Eye (tissue), 1 donor: ENCODE measurements at places on chromosomes 2 and 18.
A peak's percentile ranks its signal among the peaks of the same experiment; 100 is the strongest.

DNA sequence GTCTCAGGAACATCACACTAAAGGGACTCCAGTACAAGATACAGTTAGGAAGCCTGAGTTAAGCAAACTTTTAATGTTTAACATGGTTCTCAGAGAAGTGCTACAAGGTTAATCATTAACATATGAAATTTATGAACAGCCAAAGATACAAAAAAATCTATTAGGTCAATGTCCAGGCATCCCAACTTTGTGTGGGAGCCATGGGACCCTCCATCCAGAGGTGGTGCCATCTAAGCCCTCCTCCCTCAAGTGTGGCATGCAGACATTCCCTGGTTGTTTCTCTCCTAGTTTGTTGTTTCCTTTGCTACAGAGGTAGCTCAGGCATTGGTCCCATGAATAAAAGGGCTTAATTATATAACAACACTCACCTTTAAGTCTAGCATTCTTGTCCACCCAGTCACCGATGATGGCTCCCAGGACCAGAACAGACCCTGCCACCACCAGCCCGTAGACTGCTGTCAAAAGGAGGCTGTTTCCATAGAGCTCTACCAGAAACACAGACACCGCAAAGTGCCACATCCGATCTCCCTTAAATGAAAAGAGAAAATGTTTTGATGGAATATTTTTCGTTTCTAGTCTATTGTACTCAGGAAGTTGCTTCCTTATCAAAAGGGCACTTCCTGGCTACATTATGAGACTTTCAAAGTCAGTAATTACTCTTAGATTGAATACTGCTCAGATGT, 5.7 kb downstream of the SLC40A1 start:
- no peak for DNase-seq

GRCh38 chr18:34697233-34697632, 12.9 kb upstream of the DTNA start:
- no peak for DNase-seq

GRCh38 chr18:73381699-73382036, 513.9 kb upstream of the NETO1 start:
- DNase-seq = no peak

DNA sequence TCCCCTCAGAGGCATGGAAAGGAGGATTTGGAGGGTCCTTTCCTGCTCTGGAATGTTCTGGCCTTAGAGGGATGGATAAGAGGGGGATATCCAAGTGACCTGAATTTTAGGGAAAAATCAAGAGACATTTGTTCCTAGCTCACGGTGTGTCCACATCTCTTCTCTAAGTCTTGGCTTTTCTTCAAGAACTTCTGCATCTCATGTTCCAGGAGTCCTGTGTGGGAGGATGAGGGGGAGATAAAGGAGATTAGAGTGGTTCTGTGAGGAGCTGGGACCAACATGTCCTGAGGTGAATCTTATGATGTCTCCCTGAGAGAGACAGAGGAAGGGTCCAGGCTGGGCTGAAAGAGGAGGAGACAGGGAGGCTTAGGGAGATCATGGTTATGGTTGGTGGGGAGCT, 11.7 kb downstream of the EMX1 start:
- DNase-seq = no peak

- DNase-seq = no peak
Measured at GRCh38 chr2:138280999-138281695, 220.4 kb upstream of the SPOPL start.

DNA sequence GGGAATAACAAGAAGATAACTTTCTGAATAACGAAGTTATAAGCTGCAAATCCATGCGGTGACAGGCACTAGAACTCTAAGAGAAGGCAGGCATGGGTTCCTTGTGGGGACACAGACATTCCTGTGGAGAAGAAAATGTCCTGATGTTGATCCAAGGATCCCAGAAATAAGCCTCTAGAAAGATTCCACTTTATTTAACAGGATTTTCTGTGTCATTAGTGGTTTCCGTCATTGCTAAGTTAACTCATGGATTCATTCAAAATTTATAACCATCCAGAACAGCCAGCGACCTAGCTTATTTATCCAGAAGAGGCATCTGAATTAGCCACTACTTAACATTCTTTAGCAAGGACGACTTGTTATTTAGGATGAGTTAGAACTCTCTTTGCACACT, 10.0 kb upstream of the CD302 start:
- DNase-seq = no peak

- DNase-seq = peak; percentile 78
Measured at GRCh38 chr18:9016633-9017166, 85.8 kb upstream of the NDUFV2 start.

GRCh38 chr2:102009557-102009956, 17.8 kb downstream of the IL1R2 start:
- DNase-seq = no peak

DNA sequence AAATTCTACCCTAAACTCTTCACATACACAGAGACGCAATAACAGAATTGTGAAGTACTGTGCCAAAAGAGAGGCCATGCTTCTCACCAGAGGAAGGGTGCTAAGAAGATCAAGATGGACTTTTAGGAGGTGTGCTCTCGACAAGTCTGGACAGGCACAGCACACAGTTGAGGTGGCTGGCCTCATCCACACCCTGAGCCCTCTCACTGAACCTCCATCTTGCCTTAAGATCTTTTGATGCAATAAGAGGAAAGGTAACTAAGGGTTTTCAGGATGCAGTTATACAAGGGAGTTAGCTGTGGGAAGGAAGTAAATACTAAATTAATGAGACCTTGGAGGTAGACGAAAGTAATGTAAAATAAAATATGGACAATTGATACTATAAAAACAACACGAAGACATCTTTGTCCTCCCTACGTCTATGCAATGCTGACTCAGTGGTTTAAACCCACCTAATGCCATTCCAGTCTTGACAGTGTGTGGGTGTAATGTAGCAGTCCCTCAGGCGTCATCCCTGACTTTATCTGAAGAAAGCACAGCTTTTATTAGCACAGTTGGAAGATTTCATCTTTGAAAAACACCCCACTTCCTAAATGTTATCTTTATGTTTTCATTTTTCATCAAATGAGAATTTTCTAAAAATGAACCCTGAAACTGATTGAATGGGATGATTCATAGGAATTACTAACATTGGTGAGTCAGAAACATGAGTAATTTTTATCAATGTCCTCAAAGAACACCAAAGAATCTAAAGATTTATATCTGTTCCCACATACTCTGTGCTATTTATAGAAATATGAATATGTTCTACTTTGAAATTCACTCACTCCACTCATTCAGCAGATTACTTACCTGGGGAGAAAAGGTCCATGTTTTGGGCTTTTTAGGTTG, 34.0 kb upstream of the MALL start:
- no peak for DNase-seq

GRCh38 chr2:187320846-187321245, 127.2 kb downstream of the CALCRL start:
- DNase-seq = no peak

DNA sequence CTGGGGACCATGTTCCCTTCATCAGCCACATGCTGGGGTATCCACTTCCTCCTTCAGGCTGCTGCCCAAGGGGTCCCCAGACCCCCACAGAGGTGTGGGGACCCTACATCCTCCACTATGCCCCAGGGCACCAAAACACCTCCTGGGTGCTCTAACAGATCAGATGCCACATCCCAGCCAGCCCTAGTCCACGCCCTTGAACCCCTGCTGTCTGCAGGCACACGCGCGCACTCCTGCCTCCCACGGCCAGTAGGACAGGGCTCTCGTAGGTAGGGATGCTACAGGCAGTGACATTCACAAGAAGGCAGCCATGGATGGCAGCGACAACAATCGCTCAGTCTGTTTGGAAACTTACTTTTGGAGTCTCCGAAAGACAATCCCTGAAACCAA, 3.0 kb upstream of the GPC1 start:
- DNase-seq = no peak

DNA sequence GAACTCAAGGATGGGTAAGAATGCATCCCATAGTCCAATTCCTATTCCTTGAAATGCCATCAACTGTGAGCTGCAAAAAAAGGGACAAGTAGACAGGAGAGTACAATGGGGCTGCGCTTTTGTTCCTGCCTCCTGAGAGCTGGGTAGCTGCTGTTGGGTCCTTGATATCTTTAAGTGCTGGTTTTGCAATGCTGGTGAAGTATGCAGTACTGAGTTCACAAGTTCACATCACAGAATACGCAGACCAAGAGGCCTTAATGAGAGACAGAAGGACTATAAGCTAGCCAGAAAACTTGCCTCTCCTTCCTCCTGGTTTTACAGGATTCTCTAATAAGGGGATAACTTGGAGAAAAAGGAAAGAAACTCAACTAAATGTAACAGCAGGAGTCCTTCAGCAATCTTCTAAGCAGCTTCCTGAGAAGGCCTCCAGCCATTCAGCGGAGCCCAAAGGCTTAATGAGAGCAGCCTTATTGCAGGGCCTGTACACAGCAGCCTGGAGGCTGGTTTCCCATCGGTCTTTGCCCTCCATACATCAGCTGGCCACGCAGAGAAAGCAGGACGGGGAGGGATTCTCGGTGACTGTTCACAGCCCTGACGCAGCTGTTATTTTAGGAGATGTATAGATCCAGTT, 293.1 kb downstream of the CDCA7 start:
- peak; percentile 57 for DNase-seq

DNA sequence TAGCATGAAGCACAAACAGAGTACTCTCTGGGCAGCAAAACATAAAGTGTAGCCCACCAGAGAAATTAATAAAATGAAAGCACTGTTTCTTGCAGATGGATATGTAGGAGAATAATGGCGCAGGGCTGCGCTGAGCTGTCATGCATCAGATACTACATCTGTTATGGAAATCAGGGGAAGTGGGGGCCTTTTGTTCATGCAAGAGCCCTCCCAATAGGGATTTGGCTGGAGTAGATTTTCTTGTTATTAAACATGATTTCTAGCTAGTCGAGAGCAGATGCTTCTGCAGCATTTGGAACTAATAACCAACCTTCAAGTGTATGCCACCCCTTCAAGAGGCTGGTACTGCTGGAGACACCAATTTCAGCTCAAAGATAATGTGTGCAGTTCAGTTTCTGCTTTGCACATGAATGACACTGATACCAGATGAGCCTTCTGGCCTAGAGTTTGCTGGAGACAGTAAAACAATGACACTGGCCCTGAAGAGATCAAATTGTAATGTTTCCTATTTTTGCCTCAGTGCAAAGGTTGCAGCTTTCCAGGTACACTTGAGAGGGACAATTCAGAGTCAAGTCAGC, 58.0 kb downstream of the RND3 start:
- DNase-seq = peak; percentile 67

DNA sequence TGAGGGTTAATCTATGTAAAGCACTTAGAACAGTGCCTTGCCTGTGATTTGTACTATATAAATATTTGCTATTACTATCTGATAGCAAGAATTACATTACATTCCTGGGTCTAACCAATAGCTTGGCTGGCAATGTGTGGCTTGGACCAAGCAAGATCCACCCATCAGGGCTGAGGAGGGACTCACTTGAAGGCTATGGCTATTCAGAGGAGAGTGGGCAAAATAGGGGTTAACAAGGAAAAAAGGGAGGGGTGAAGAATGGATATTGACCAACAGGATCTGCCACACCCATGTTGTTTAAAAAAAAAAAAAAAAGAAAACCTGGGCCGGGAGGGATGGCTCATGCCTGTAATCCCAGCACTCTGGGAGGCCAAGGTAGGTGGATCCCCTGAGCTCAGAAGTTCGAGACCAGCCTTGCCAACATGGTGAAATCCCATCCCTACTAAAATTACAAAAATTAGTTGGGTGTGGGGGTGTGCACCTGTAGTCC, 20.0 kb upstream of the TMBIM1 start:
- no peak for DNase-seq

DNA sequence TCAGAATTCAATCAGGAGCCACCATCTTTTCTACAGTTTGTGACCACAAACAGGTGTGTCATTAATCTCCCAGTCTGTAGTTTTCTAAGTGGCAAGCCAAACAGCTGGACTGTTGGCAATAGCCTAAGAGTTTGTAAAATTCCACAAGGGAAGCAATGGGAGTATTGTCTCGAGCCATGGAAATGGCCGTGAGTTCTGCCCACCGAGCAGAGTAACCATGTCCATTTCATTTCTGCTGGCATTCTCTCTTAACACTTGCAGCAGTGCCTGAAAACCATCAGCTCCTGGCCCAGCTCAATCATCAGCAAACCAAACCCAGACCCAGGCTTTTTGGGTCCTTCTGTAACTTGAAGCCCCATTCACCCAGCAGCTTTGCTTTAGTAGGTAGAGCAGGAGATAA, 387.8 kb upstream of the CDH7 start:
- DNase-seq = no peak

DNA sequence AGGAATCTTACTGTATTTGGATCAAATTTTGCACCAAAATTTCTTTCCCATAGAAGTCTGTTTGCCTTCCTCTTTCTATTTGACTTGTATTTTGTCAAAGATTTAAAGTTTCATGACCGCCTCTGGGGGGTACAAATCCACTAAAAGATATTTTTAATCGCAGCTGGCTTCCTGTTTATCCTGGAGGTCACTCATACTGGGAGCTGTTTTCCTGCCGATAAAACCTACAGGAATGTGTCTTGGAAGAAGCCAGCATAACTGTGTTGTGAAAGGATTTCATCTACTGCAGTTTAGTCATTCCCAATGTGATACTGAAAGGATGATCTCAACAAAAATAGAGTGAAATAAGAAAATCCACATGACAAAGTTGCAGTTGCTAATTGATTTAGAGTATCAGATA, 184.0 kb downstream of the RIT2 start:
- peak; percentile 11 for DNase-seq

- DNase-seq = no peak
Measured at GRCh38 chr2:240336820-240337427, 98.5 kb upstream of the GPC1 start.

DNA sequence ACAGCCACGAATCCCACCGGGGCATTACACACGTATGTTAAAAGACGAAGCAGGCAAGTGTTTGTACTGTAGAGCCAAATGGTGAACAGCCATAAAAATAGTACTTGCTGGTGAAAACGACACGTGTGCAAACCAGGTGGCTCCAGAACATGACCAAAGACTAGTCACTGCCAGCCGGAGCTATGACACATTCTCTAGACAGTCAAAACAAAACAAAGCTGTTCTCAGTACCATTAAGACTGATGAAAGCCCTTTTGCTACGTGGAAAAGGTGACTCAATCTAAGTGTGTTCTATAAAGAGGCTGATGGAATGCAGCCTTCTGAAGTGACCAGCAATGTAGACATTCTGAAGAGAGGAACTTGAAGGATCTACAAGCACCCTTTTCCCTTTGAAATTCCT, 367.7 kb upstream of the NETO1 start:
- DNase-seq = no peak

DNA sequence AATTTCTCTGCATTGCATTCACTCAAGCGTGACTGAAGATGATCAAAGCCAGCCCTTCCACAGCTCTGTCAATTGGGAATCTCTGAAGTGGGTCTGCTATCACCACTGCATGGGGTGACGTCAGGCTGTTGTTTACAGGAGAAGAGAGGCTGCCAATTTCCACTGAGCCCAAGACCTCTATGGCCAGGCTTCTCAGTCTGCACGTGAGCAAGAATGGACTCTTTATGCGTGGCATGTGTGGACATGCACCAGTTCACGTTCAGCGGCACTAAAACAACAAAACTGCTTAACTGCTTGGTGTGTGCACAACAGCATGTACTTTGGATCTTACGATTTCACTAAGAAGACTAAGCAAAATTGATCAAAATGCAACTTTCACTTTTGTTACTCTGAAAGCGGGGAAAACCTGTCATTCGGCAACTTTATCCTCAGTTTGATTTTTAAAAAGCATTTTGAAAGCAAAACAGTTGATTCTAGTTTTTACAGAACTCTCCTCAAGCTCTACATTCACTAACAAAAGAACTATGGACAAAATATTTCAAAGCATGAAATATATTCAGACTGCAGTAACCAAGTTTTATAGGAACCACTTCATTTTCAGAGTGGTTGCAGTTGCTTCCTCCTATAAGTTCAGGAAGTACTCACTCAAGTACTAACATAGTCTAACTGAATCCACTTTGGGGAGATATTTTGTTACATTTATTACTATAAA, 77.0 kb upstream of the SERTAD2 start:
- peak; percentile 76 for DNase-seq
